Right kidney (tissue), 9 donors: ENCODE measurements at places on chromosomes 1 and 21.

GRCh38 chr21:41234569-41234968 lies 66.6 kb downstream of the BACE2 start:
- no peak for DNase-seq

DNA sequence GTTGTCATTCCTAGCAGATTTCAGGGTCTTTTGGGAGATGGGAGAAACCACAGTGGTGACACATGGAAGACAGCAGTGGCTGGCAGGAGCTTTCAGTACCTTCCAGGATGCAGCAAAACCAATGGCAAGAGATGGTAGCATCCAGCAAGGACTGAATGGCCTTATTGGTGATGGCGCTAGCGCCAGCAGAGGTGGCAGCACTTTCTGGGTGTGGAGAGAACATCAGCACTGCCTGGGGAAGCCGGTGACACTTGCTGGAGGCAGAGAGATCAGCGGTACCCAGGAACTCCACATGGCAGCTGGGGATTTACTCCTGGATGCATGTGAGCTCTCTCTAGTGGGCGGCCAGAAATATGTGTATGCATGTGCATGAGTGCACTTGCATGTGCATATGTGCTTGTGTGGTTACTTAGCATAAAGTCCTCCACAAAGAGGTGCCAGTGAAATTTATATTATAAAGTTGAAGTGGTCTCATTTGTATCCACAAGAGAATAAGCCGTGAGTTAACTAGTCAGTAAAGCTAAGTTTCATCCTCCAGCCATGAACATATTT lies 364.7 kb downstream of the LMX1A start:
- no peak for DNase-seq

DNA sequence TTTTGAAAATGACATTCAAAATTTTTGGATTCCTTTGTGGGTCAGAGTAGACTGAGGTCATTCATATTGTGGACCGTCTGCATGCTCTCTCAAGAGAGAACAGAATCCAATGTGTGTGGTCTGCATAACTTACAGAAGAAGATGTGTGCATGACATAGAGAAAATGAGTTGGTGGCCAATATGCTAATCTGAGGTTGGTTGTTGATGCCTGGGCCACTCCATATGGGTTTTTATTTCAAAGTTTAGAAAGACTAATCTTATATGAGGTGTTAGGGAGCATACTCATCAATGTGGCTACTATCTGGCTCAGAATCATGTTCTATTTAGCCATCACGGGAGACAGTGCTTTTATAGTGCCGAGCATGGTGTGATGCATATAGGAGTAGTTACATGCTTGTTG lies 18.2 kb downstream of the NTNG1 start:
- no peak for DNase-seq

- DNase-seq, result peak; percentile 50
Measured at GRCh38 chr1:204127597-204128242, 24.1 kb downstream of the ETNK2 start.
